SJCRH30 (cell line): ENCODE measurements at places on chromosomes 4 and X.
A peak's percentile ranks its signal among the peaks of the same experiment; 100 is the strongest.

DNA sequence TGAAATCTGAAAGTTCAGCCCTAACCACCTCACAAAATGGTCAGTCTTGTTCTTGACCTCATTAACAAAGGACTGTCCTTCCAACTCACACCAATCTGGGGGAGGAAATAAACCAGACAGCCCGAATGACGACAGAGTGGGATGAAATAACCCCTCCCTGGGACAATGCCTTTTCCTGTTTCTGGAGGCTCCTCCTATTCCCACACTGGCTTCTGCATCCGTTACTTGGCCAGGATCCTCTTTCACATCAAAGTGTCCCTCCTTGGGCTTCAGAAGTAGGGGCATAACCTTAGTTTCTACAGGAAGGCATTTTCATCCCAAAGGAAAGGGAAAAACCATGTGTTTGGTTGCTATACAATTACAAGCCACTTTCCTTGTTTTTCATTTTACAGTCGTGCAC is 59.8 kb upstream of the RPL34 start:
- peak; percentile 77 for DNase-seq

DNA sequence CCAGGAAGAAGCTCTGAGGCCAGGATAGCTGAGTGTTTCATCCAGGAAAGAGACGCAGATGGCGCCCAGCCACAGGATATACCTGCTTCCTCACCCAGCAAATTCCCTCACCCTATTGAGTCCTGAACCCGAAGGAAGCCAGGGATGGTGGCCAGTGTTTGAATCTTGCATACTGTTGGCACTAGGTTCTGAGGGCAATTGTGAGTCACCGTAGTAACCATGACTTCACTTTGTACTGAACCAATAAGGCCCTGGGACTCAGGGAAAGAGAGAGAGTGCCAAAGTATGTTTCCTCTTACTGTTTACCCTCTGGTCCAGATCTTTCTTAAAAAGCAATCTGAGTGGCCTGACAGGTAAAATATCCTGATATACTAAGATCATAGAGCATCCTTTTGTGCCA is 25.6 kb upstream of the SMIM10L2A start:
- no peak for DNase-seq

GRCh38 chrX:55120761-55121358 is 32.0 kb downstream of the PAGE2 start:
- DNase-seq = no peak

- peak; percentile 23 for DNase-seq
Observed at GRCh38 chr4:188781655-188782054, 642.4 kb downstream of the TRIML1 start.

DNA sequence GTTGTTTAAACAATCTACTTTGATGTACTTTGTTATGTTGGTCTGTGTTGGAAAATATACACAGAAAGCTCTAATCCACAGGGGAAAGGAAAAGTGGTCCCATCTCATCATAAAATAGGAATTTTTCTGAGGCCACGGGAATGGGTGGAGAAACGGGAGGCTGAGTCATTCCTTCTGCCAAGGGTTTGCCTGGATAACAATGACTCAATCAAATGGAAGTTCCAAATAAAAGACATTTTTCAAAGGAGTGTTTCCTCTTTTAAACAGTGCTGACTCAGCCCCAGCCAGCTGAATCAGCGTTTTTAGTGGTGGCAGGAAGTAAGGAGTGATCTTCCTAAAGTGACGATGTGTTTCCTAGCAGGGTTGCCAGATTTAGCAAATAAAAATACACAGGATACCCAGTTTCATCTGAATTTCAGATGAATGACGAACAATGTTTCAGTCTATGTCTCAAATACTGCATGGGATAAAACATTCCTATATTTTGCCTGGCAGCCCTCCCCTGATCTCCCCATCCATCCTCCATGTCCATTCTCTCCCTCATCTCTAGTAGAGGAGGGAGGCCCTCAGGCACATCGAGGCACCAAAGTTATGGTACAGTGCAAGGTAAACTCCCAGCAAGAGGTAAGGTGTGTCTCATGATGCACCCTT is 345.4 kb upstream of the GATB start:
- DNase-seq = peak; percentile 19

- DNase-seq = peak; percentile 95
Observed at GRCh38 chr4:118034053-118034785, at the start of gene NDST3. Gene NDST3, plus strand, starts transcription at chr4:118034486. Its CDS starts 19,425 bp downstream, at chr4:118053911.

DNA sequence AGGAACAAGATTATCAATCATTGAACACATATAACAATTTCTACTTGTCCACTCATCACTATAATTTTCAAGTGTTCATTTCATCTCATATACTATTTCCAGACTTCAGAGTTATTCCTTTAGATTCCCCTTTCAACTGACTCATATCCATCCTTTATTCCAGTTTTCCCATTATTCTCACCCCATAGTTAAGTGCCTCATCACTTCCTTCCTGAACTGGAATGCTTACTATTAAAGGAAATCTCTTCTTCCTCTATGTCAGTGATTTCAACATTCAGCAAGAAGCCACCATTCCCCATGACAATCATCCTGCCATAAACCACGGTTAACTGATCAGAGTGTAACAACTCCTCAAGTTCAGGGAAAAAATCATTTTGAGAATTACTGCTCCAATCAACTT is 198.9 kb downstream of the FBXO8 start:
- DNase-seq = no peak

GRCh38 chr4:7089213-7089986 is 21.5 kb upstream of the GRPEL1 start:
- no peak for DNase-seq

DNA sequence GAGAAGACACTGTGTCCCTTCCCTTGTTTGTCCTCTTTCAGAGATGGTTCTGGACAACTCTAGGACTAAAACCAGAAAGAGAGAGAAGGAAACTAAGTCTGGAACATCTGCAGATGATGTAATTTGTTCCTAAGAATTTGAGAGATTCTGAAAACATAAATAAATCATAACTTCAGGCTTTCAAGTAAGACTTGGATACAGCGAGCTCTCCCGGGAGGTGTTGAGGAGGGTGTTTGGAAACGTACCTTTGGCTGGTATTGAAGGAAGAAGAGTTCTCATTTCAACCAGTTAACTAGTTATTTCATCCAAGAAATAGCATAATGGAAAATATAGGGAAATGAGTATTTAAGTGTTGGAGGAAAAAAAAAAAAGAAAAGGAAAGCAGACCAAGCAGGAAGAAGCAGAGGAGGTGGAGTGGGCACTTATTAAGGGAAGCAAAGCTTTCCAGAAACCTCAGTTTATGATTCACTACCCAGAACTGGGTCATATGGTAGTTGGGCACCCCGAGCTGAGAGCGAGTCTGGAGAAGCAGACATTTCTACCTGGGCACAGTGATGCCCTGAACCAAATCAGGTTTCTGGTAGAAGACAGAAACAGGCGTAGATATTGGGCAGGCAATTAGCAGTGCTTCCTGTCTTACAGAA is 26.9 kb downstream of the CCNG2 start:
- no peak for DNase-seq

DNA sequence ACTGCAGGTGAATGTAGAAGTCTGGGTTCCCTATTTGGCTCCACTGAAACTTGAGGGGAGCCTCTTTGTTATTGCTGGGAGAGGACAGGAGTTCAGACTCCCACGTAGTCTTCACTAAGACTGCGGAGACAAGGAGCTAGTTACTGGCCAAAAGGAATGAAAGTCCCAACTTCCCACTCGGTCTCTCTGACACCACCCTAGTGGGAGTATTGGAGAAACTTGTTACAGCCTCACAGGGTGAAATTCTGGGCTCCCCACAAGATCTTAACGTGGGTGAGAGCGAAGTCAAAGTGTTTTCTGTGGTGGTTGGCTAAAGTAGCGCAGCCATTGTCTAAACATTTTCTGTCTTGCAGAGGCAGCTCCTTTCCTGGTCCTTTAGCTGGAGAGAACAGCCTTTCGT is 13.5 kb downstream of the MYOZ2 start:
- DNase-seq = no peak

DNA sequence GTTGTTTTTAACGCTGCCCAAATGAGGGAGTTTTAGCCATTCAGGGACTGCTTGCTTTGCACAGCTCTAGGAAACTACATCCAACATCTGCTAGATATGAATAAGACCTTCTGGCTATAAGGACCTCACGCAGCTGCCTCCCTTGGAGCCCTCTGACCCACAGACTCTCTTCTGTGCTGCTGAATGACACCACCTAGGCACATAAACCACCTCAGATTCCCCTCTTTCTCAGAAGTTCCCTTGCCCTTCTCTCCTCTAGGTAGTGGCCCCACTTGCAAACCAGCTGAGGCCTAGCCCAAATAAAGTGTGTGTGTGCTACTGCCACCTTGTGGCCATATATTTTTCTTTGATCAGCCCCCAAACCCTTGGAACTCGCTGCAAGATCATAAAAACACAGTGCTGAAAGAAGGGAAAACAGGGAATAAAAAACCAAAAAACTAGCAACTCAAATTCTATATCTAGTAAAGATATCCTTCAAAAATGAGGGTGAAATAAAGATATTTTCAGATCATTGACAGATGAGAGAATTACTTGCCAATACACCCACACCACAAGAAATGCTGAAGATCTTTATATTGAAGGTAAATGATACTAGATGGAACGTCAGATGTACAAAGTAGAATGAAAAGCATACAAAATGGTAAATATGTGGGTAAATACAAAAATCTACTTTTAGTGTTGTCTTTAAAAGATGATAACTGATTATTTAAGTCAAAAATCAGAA is 265.9 kb downstream of the ADAMTS3 start:
- DNase-seq = peak; percentile 78

DNA sequence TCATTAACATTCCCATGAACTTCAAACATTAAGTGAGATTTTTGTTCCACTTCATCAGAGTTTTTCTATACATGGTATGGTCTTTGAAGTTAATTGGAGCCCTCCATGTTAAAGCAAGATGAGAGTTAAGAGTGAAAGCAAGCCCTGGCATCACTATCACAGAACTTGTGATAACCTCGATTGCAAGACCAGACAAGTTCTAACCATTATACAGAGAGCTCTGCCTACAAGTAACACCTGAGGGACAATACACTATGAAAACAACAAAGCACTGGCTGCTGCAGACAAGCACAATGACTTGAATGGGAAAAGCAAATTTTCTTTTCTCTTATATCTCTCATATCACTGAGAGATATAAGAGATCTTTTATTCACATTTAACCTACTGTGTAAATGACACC is 126.6 kb upstream of the GYPA start:
- no peak for DNase-seq

DNA sequence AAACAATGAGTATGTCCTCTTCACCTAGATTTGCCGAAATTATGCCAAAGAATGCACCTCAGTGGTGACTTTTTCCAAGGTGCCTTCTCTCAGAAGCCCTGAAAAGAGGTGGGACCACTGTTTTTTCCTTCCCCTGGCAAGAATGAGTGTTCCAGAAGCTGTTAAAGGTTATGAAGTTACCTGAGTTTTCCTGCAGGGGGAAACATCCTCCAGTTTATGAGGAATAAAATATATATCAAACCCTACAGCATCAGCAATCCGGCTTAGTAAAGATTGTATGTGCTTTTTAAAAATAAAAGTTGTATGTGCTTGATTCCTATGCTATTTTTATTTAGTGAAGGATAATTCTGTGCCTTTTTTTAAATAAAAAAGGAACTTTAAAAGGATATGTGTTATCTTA is 73.3 kb downstream of the RBM46 start:
- no peak for DNase-seq

DNA sequence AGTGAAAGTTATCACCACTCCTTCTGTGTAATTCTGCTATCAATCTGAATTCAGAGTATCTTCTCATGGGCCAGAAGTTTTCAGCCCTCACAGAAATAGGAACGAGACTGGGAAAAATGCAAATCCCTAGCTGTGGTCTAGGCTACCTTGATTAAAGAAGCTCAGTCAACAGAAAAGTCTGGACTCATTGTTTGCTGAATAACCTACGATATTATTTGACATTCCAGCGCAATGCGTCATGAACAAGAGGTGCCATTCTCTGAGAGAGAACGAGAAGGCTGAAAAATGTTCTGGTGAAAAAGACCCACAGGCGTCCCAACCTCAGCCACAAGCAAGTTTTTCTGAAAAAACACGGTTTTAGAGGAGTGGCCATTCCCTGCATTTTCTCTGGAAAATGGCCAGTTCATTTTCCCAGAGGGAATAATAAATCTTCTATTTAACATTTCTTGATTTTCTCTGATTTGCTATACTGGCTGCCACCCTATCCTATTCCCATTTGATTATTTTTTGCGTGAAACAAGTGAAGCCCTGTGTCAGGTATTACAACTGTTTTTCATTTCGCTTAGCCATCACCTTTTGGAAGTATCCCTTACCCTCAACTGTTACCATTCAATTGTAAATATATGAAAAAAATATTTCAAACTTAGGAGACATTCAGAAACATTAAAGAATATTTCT is 1117.6 kb upstream of the PRKX start:
- no peak for DNase-seq

- no peak for DNase-seq
Observed at GRCh38 chr4:6724421-6725111, 8.6 kb downstream of the BLOC1S4 start.

DNA sequence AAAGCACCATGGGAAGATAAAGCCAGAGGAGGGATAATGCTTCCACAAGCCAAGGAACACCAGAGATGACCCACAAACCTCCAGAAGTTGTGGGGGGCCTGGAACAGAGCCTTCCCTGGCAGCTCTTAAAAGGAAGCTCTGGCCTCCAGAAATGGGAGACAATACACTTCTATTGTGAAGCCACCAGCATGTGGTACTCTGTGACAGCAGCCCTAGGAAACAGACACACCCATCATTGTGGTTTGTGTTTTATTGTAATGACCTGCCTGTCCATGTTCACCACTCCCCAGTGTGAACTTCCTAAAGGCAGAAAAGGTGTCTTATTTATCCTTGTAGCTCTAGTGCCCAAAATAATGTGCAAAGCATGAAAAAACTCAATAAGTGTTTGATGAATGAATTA is 264.1 kb upstream of the GATB start:
- no peak for DNase-seq

GRCh38 chrX:82666355-82666754 is 841.7 kb upstream of the POU3F4 start:
- no peak for DNase-seq

- peak; percentile 53 for DNase-seq
Observed at GRCh38 chr4:7328913-7329638, 105.7 kb downstream of the PSAPL1 start.

DNA sequence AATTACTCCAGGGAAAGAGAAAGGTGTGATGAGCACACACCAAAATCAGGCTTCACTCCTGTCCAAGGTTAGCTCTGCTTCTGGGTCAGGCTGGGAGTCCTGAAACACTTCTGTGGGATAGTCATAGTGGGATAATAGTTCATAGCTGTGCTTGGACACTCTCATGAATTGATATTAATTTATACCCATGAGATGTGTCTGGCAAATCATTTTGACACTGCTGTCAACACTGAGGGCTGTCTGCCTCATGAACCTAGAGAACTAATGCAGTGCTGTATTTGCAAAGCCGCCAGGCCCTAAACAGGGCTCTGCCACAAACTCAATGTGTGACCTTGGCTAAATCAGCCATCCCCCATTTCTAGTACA is 24.5 kb upstream of the PGRMC1 start:
- no peak for DNase-seq

GRCh38 chr4:1666391-1666790 is 17.7 kb downstream of the FAM53A start:
- DNase-seq = no peak

DNA sequence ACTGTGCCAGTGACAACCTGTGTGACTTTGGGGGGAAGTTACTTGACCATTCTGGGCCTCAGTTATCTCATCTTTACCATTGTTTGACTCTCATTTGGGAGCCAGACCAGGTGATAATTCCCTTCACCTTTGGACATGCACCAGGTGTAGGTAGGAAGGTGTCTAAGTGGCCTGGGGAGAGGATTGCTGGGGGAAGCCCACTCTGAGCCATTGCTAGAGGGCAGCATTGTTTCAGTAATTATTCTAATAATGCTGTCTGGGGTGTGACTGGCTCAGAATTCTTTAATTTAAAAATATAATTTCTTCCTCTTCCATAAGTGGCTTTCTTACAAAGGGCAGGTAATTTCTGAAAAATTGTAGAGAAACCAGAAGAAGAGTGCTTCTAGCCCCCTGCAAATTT is 104.3 kb downstream of the RTL9 start:
- peak; percentile 33 for DNase-seq
